ENCODE measurements at places on chromosomes 11 and 22. TPM values are rescaled to one million over a fixed set of nuclear protein-coding genes. Genes with fewer than 3 reads are reported as not detected.

Gene TBX10
- not detected for total RNA-seq

Gene NPTXR
- 1.3 TPM for total RNA-seq

Gene SCGB1C1
- total RNA-seq: not detected

Gene PDE2A
- 2.5 TPM for total RNA-seq

Gene NCF4
- total RNA-seq: 53.1 TPM

Gene OR5B21
- total RNA-seq: 3.5 TPM

Gene SYCE3
- total RNA-seq: not detected
